ENCODE measurements at places on chromosomes 1 and 21. TPM values are rescaled to one million over a fixed set of nuclear protein-coding genes. Genes with fewer than 3 reads are reported as not detected.

Gene DENND4B
- 1.8 TPM for total RNA-seq

Gene FCRL5
- not detected for total RNA-seq

DNA sequence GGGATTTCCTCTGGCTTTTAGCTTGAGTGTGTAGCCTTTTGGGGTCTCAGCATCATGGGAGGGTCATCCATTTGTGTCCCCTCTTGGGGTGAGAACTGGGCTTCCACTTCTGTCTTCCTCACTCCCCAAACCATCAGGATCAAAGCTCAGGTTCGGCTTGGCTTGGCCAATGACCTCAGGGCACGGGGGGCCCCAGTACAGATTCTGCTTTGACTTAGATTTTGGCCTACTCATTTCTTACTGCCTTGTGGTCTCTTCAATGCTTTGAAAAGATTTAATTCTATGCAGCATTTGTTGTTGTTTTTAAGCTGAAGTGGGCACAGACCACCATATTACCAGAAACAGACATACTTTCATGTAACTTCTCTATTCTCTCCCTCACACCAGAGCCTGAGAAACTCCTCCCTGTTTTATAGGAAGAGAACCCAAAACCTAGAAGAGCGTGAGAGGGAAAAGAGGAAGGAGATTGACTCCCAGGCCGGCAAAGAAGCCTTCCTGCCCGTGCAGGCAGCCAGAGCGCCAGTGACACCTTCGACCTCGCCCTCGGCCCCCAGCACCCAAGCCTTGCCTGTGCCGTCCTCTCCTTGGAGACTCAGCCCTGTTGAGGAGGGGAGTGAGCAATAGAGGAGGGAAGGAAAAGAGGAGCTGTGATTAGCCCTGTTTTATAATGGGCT lies 1.9 kb upstream of the S100A3 start:
- DNase-seq = no peak

- DNase-seq = no peak
These were observed 37.0 kb downstream of the MAN1C1 start for GRCh38 chr1:25653558-25653957.

DNA sequence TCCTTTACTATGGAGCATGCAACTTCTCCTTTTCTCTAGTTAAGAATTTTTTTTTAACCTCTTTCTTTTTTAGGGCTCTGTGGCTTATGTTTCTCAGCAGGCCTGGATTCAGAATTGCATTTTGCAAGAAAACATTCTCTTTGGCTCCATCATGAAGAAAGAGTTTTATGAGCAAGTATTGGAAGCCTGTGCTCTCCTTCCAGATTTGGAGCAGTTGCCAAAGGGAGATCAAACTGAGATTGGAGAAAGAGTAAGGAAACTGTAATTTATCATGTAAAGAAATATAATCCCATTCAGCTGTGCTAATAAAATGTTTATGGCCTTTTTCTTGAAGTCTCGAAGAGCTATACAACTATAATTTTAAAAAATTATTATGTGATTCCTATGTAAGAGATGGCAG lies 70.1 kb downstream of the HSPA13 start:
- no peak for DNase-seq

- DNase-seq = no peak
These were observed 24.0 kb upstream of the LRRC3 start for GRCh38 chr21:44431300-44431699.

Gene TEDDM1
- not detected for total RNA-seq

DNA sequence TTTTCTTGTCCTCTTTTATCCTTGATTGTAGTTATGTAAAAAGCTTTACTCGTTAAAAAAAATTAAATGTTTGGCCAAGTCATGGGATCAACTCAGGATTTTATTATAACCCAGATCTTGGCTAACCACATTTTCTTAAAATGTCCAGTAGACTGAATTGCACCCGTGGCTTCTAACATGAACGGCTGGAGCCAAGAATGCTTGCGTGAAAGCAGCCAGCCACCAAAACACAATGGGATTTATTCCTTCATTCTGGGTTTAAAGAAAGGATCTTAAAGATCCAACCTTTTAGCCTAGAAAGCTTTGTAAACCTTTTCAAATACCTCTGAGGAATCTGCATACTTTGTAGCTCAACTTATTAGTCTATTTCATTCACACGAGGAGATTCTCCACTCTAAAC lies 404.4 kb downstream of the USP25 start:
- no peak for DNase-seq

Gene WNT9A
- 0.18 TPM for total RNA-seq

DNA sequence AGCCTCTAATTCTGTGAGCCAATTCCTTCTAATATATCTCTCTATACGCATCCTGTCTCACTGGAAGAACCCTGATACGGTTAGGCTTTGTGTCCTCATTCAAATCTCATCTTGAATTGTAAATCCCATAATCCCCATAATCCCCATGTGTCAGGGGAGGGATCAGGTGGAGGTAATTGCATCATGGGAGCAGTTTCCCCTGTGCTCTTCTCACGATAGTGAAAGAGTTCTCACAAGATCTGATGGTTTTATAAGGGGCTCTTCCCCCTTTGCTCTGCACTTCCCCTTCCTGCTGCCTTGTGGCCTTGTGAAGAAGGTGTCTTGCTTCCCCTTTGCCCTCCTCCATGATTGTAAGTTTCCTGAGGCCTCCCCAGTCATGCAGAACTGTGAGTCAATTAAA lies 116.1 kb downstream of the MRPS6 start:
- no peak for DNase-seq

- no peak for DNase-seq
These were observed 38.1 kb upstream of the C1orf105 start for GRCh38 chr1:172382406-172382805.

Gene TMEM200B
- 4.8 TPM for total RNA-seq

DNA sequence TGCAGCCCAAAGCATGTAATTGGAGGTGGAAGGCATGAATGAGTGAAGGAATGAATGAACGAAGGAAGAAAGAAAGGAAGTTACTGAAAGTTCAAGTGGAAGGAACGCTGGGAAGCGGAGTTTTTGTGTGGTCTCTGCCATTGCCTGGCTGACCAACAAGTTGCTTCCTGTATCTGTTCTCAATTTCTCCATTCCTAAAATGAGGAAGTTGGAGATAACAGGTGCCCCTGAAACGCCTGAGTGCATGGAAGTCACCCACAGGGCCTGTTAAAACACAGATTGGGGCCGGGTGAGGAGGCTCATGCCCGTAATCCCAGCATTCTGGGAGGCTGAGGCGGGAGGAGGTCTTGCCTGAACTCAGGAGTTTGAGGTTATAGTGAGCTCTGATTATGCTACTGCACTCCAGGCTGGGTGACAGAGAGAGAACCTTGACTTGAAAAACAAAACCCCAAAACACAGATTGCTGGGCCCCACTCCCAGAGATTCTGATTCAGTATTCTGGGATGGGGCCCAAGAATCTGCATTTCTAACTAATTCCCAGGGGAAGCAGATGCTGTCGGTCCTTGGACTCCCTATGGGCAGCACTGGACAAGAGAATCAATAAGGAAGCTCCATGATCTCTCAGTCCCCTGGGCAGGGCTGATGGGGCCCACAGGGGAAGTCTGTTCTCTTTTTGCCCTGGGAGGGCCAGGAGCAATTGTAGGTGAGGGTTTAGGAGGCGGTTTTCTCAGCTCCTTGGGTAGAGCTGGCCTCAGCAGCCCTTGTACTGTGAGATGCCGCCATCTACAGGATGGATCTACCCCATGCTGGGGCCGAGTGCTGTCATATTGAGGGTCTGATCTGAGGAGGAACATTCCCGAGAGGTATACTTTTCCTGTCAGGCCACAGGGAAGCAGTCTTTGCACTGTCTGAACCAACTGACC lies 3.3 kb upstream of the CNR2 start:
- peak; percentile 58 for DNase-seq

GRCh38 chr1:117699953-117700352 lies 94.1 kb downstream of the TENT5C start:
- DNase-seq = no peak

All from IMR-90 (cell line).